H9 (cell line): ENCODE measurements at places on chromosomes 1 and 21. TPM values are rescaled to one million over a fixed set of nuclear protein-coding genes. Genes with fewer than 3 reads are reported as not detected.

BPNT1 gene
- total RNA-seq, result 13.6 TPM in 2 replicates

C1orf115 gene
- total RNA-seq, result 6.0 and 7.3 TPM in 2 replicates

CSF3R gene
- not detected in 2 replicates for total RNA-seq

GJA8 gene
- not detected in 2 replicates for total RNA-seq

PADI2 gene
- 3.0 and 3.9 TPM in 2 replicates for total RNA-seq

PKP1 gene
- total RNA-seq, result 0.09 and 0.13 TPM in 2 replicates

PLA2G2A gene
- 6.2 and 7.1 TPM in 2 replicates for total RNA-seq

GRCh38 chr21:15240848-15241247 is 176.0 kb upstream of the NRIP1 start:
- no peak overlapping the region for H3K27ac ChIP-seq
- H3K36me3 ChIP-seq, result no peaks in the 10 kb centered on the region
- DNase-seq, result no peak
- H3K4me1 ChIP-seq, result peaks cover 7% of the 10 kb centered on the region; the same call in 1 of the 2 replicates

DNA sequence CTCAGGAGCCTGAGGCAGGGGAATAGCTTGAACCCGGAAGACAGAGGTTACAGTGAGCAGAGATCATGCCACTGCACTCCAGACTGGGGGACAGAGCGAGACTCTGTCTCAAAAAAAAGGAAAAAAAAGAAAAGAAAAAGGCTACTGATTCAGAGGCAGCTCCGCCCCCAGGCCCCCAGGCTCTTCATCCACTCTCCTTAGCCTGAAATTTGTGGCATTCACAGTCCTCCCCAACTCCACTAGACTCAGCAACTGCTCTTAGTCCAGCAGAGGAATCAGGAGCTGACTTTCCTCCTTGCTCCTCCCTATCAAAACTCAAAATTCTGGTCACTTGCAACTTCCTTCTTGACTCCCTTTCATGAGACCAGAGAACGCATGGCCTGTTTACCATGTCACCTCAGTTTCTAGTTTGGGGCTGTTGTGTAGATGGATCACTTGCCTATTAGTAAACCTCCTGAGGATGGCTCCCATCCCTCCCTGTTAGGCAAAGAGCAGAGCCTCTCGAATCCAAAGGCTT is 27.1 kb downstream of the PCAT6 start:
- no peaks in the 10 kb centered on the region for H3K27me3 ChIP-seq
- H3K36me3 ChIP-seq, result no peaks in the 10 kb centered on the region
- no peaks in the 10 kb centered on the region; the same call in 1 of the 2 replicates for H3K4me1 ChIP-seq
- no peak overlapping the region for H3K27ac ChIP-seq
- no peak overlapping the region for H3K4me3 ChIP-seq

DNA sequence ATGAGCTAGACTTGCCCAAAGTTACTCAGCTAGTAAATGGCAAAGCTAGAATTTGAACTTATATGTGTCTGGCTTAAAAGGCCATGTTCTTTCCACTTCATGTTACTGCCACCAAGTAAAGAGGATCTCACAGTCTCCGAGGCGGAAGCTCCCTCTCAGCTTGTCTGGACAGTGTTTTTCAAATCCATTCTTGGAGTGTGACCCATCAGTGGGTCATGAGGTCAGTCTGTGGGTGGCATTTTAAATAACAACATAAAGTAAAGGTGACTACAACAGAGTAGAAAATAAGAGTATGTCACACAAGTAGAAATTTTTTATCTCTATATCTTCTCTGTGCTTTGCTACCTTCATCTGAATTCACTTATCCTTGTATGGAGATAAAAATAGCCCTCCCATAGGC is 3.2 kb upstream of the HMGB4 start:
- no peak overlapping the region for H3K4me3 ChIP-seq
- H3K36me3 ChIP-seq, result no peaks in the 10 kb centered on the region
- H3K4me1 ChIP-seq, result no peaks in the 10 kb centered on the region; the same call in 1 of the 2 replicates

- no peak overlapping the region for H3K27ac ChIP-seq
- no peak for DNase-seq
- no peaks in the 10 kb centered on the region for H3K4me1 ChIP-seq
- peak overlapping the region; percentile 87 for H3K4me3 ChIP-seq
Observed at GRCh38 chr1:248825573-248825908, 174 bp downstream of the SH3BP5L start.

DNA sequence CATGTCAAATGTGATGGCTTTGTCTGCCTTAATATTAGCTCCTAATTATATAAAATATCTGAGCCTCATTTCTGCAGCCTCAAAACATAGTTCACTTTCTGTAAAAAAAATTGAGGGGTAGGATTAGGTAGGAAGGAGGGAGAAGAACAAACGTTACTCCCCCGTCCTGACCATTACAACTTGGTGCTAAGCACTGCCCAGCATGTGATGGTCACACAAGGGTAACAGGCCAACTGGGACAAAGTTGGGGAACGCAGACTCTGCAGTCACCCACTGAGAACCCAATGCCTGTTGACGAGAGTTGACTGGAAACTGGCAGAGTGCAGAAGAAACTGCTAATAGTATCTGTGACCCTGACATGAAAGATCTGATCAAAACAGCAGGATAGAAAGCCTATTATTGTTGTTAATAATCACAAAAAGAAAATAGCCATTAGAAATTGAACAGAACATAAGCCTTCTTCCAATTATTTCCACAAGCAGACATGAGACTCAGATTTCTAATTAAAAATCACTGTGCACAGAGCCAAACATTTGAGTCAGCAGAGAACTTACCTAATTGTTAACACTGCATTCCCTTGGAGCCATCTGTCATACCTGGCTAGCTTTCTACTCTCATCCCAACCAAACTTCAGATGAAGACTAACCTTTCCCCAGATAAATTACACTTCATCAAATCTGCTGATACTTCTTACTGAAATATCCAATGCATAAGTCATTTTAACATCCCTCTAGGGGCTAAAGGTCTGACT is 5.5 kb downstream of the SORT1 start:
- DNase-seq, result no peak
- no peaks in the 10 kb centered on the region for H3K36me3 ChIP-seq
- no peaks in the 10 kb centered on the region for H3K27me3 ChIP-seq
- H3K4me1 ChIP-seq, result no peaks in the 10 kb centered on the region; the same call in 1 of the 2 replicates
- H3K27ac ChIP-seq, result no peak overlapping the region
- H3K4me3 ChIP-seq, result no peak overlapping the region

- H3K27ac ChIP-seq, result no peak overlapping the region
- no peaks in the 10 kb centered on the region for H3K4me1 ChIP-seq
- DNase-seq, result peak; percentile 77
- no peaks in the 10 kb centered on the region for H3K27me3 ChIP-seq
- peaks cover 27% of the 10 kb centered on the region for H3K36me3 ChIP-seq
Observed at GRCh38 chr1:110060034-110060661, 10.3 kb downstream of the ALX3 start.

DNA sequence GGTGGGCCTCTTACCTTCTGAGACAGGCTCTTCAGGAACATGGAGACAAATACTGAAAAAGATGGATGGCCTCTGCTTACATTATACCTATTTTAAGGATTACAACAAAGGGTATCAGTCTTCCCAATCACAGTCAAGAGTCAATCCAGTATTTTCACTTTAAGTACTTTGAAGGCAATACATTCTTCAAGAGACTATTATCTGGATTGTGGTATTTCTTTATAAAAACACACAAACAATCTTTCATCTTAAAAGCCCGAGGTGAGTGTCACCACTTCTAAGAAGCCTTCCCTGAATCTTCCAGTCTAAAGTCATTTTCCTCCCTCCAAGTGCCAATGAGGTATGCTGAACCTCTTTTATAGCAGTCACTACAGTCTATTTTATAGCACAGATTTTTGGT is 45.3 kb downstream of the WASF2 start:
- H3K4me1 ChIP-seq, result no peaks in the 10 kb centered on the region; the same call in 1 of the 2 replicates
- no peaks in the 10 kb centered on the region for H3K27me3 ChIP-seq
- peaks cover 2% of the 10 kb centered on the region; the same call in 1 of the 3 replicates for H3K36me3 ChIP-seq
- DNase-seq, result no peak
- H3K27ac ChIP-seq, result no peak overlapping the region
- no peak overlapping the region for H3K4me3 ChIP-seq

GRCh38 chr1:230104395-230105244 is 37.6 kb downstream of the GALNT2 start:
- no peak overlapping the region; the same call in 1 of the 2 replicates for H3K4me3 ChIP-seq
- peak; percentile 56 for DNase-seq
- peaks cover 24% of the 10 kb centered on the region for H3K4me1 ChIP-seq
- H3K27me3 ChIP-seq, result no peaks in the 10 kb centered on the region

- H3K27ac ChIP-seq, result no peak overlapping the region
- no peak overlapping the region for H3K4me3 ChIP-seq
Observed at GRCh38 chr1:206674745-206675175, 9.9 kb upstream of the MAPKAPK2 start.

- H3K27ac ChIP-seq, result no peak overlapping the region
- H3K4me1 ChIP-seq, result no peaks in the 10 kb centered on the region
- DNase-seq, result no peak
- H3K4me3 ChIP-seq, result no peak overlapping the region
- no peaks in the 10 kb centered on the region for H3K36me3 ChIP-seq
Observed at GRCh38 chr1:217389895-217390294, 241.0 kb downstream of the GPATCH2 start.

GRCh38 chr21:10627316-10627863 is 106.0 kb downstream of the TPTE start:
- H3K36me3 ChIP-seq, result 0 out of 2 replicates have a peak, but pooled peaks cover 3% of the 10 kb centered on the region

DNA sequence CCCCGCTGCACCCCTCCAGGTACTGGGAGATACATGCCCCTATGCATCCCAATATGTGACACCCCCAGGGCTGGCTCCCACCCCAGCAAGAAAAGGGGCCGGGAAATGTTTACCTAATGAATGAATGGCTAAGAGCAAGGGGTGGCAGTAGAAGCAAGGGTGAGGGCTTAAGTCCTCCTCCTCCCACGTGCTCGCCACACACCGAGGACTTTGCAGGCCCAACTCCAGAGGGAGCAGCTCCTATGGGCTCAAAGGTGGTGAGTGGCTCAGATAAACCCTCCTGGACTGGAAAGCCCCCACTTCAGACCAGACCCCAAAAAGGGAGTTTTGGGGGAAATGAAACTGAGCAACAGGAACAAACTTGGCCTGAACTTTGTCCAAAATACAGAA is 11.4 kb downstream of the SLC45A3 start:
- peak overlapping the region; percentile 25; the same call in 2 of the 3 replicates for H3K4me3 ChIP-seq
- H3K27me3 ChIP-seq, result no peaks in the 10 kb centered on the region

- H3K27ac ChIP-seq, result no peak overlapping the region
- H3K36me3 ChIP-seq, result peaks cover 39% of the 10 kb centered on the region
- H3K4me1 ChIP-seq, result no peaks in the 10 kb centered on the region
- H3K4me3 ChIP-seq, result no peak overlapping the region
- no peak for DNase-seq
Observed at GRCh38 chr1:99992044-99992722, 22.4 kb downstream of the SLC35A3 start.

- H3K36me3 ChIP-seq, result peaks cover 8% of the 10 kb centered on the region; the same call in 2 of the 3 replicates
- H3K27ac ChIP-seq, result no peak overlapping the region
- H3K4me3 ChIP-seq, result no peak overlapping the region
- H3K4me1 ChIP-seq, result no peaks in the 10 kb centered on the region
Observed at GRCh38 chr1:12411098-12411497, 181.3 kb downstream of the VPS13D start.

GRCh38 chr1:38858833-38859560 is 575 bp downstream of the RRAGC start:
- no peak for DNase-seq
- peak overlapping the region; percentile 96 for H3K4me3 ChIP-seq
- no peak overlapping the region for H3K27ac ChIP-seq
- peaks cover 16% of the 10 kb centered on the region for H3K36me3 ChIP-seq
- no peaks in the 10 kb centered on the region for H3K27me3 ChIP-seq
- H3K4me1 ChIP-seq, result no peaks in the 10 kb centered on the region

- no peak for DNase-seq
- no peak overlapping the region for H3K27ac ChIP-seq
- no peaks in the 10 kb centered on the region for H3K36me3 ChIP-seq
- H3K4me3 ChIP-seq, result no peak overlapping the region
- peaks cover 5% of the 10 kb centered on the region; the same call in 1 of the 2 replicates for H3K4me1 ChIP-seq
Observed at GRCh38 chr1:223827193-223827663, 18.5 kb downstream of the TP53BP2 start.

GRCh38 chr1:201491896-201492511 is 14.9 kb downstream of the CSRP1 start:
- no peak overlapping the region for H3K4me3 ChIP-seq
- H3K4me1 ChIP-seq, result no peaks in the 10 kb centered on the region
- no peak for DNase-seq
- H3K27ac ChIP-seq, result no peak overlapping the region

GRCh38 chr1:23530087-23530746 is 816 bp downstream of the E2F2 start:
- H3K4me1 ChIP-seq, result 0 out of 2 replicates have a peak, but pooled peaks cover 2% of the 10 kb centered on the region
- no peaks in the 10 kb centered on the region for H3K36me3 ChIP-seq
- H3K27ac ChIP-seq, result no peak overlapping the region
- H3K27me3 ChIP-seq, result peaks cover 4% of the 10 kb centered on the region; the same call in 1 of the 2 replicates
- no peak for DNase-seq

DNA sequence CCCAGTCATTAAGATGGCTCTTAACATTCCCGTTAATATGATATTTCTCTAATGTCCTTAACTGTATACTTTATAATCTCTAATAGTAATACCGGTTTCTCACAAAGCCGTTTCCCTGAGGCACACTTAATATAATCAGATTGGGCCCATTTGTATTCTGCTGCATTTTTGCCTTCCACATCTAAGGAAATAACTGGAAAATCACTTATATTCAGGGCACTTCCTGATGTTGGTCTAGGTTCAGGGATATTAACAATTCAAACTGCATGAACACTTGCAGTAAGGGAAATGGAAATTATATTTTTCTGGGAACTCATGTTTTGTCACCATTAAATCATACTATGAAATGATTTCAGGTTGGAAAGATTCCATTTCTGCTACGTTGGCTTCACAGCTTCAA is 119.8 kb downstream of the TPR start:
- H3K27ac ChIP-seq, result no peak overlapping the region
- H3K27me3 ChIP-seq, result no peaks in the 10 kb centered on the region
- no peak for DNase-seq
- no peaks in the 10 kb centered on the region for H3K4me1 ChIP-seq
- H3K36me3 ChIP-seq, result peaks cover 4% of the 10 kb centered on the region

DNA sequence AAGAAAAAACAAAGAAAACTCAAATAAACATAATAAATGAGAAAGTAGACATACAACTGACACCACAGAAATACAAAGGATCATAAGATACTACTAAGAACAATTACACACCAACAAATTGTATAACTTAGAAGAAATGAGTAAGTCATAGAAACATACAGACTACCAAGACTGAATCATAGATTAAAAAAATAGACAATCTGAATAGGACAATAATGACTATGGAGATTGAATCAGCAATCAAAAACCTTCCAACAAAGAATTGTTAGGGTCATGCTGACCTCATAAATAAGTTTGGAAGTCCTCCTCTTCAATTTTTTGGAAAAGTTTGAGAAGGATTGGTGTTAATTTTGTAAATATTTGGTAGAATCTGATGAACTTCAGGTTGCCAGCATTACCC is 159.0 kb downstream of the PTBP2 start:
- DNase-seq, result no peak
- no peaks in the 10 kb centered on the region for H3K36me3 ChIP-seq
- H3K4me1 ChIP-seq, result no peaks in the 10 kb centered on the region
- no peaks in the 10 kb centered on the region for H3K27me3 ChIP-seq
- no peak overlapping the region for H3K27ac ChIP-seq

DNA sequence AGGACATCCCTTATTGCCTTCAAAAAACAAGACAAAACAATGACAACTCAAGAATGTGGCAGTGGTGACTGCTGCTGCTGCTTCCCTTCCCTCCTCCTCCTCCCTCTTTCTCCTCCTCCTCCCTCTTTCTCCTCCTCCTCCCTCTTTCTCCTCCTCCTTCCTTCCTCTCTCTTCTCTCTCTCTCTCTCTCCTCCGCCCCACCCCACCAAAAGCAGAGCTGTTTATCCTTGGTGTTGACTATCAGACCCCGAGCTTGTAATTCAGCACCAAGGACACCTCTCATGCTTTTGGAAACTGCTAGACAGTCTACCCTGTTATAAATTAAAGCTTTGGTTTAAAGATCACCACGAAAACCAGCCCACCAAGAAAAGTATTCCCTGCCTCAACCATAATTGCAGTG is 72.4 kb upstream of the IFNAR2 start:
- no peak overlapping the region for H3K4me3 ChIP-seq
- H3K36me3 ChIP-seq, result no peaks in the 10 kb centered on the region
